ENCODE measurements at places on chromosomes 7 and 10.
A peak's percentile ranks its signal among the peaks of the same experiment; 100 is the strongest.

DNA sequence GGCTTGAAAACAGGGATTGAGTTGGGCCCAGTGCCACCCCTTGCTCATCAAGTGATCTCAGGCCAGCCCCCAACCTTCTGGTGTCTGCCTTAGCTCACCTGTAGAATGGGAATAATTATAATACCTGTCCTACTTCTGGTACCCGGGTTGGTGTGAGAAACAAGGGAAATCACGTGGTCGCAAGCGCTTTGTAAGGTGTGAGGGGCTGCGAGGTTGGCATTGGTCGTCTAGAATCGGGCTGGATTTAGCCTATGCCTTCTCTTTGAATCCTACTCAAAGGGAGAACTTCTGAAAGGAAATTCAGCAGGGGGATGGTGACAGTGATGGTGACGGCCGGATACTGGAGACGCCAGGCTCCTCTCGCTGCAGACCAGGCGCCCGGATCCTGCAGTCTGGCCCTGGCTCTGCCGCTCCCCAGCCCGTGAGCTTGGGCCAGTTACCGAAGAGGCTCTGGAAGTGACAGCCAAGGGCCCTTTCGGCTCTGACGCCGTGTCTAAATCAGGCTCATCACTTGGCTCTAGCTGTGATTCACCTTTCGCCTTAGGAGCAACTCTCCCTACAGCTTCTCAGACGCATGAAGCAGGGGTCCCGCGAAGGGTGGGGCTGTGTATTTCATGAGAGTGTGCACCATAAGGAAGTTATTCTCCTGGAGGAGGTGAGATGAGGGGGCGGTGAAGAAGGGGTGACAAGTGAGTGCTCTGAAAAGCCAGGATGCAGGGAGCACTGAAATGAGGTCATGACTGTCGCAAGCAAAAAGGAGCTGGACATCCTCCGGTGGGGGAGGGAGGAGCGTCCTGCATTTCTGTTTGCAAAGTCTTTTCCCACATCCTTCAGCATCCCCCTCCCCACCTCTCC is 4.0 kb upstream of the CREB5 start:
- DNase-seq, result no peak

DNA sequence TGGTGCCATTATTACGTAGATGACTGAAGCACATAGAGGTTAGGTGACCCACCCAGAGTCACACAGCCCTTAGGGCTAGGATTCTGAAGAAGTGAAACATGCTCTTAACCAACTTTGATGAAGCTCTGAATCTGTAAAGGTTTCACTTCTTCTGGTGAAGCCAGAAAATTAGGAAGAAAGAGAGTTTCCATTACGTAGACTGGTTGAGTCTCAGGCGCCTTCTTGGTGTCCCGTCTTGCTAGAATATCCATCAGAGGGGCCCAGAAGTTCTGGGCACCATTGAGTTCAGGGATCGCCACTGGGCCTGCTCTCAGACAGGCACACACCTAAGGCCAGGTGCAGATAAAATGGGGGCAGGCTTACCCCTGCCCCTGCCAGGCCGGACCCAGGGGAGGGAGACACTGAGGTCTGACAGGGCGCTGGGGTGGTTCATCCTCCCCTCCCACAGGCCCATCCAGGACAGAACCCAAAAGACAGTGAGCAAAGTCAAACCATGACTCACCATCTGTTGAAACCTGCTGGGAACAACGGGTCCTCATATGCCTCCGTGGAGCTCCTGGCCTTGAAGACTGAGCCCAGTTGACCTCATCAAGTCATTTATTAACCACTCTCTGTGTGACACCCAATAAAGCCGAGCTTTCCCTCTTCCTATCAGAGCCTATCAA is 33.2 kb downstream of the DRGX start:
- DNase-seq, result no peak

- no peak for DNase-seq
Measured at GRCh38 chr7:20744954-20745446, 41.7 kb downstream of the SP8 start.

- no peak for DNase-seq
Measured at GRCh38 chr7:87213811-87214210, 5.7 kb downstream of the TMEM243 start.

- DNase-seq, result peak; percentile 25
Measured at GRCh38 chr7:98420966-98421612, 20.2 kb upstream of the BAIAP2L1 start.

- peak; percentile 60 for DNase-seq
Measured at GRCh38 chr7:100119970-100120732, 717 bp downstream of the CNPY4 start.

- no peak for DNase-seq
Measured at GRCh38 chr10:44966129-44966815, 6.7 kb downstream of the RASSF4 start.

DNA sequence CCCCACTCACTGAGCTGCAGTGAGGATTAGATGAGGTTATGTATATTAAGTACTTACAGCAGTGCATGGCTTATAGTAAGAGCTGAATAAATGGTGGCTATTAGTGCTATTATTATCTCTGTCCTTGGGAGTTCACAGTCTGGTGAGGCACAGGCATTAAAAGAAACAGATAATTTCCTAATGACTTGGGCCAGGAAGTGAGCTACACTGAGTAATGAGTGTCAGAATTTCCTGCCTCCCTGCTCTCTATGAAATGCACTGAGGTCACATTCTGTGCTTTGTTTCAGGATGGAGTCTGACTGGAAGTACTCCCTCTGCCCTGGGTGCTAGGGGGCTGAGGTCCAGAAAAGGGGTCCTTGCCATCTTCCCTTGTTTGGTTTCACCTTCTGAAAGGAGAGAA is 48.7 kb upstream of the LOXL4 start:
- DNase-seq, result no peak

DNA sequence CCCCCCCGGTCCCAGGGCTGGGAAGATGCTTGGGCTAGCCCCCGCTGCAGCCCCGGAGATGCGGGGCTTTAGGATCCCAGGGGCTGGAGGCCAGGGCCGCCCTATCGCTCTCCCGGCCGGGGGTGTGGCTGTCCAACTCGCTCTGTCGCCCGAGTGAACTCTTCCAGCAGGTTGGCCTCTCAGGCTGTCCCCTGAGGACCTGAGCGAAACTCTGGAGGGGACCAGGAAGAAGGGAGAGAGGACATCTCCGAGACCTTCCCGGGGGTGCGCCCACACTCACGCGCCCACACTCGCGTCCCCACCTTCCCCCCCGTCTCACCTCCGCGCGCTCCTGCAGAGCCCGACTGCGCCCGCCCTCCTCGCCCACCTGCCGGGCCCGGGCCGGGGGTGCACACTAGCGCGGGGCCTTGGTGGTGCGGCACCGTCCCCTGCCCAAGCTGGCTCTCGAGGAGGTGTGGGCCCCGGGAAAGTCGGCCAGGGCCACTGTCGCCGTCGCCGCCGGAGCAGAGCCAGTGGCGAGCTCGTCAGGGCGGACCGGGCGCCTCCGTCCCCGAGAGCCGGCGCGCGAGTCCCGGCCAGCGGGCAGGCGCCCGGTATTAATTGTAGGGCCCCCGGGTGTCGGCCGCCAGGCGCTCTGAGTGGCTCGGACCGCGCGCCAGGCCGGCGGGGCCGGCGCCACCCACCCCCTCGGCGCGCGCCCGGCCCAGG is 101.7 kb upstream of the SVIL start:
- no peak for DNase-seq

GRCh38 chr7:156472267-156472666 is 168.3 kb upstream of the RNF32 start:
- DNase-seq, result no peak

GRCh38 chr10:34406463-34407323 is 408.4 kb downstream of the PARD3 start:
- DNase-seq, result no peak

- DNase-seq, result no peak
Measured at GRCh38 chr7:44757739-44758138, 9.1 kb downstream of the ZMIZ2 start.

- DNase-seq, result no peak
Measured at GRCh38 chr7:101125989-101126650, 784 bp upstream of the SERPINE1 start.

- DNase-seq, result peak; percentile 33
Measured at GRCh38 chr10:90751107-90751997, 106.5 kb downstream of the HTR7 start.

GRCh38 chr7:135932131-135932530 is 45.0 kb downstream of the MTPN start:
- no peak for DNase-seq

DNA sequence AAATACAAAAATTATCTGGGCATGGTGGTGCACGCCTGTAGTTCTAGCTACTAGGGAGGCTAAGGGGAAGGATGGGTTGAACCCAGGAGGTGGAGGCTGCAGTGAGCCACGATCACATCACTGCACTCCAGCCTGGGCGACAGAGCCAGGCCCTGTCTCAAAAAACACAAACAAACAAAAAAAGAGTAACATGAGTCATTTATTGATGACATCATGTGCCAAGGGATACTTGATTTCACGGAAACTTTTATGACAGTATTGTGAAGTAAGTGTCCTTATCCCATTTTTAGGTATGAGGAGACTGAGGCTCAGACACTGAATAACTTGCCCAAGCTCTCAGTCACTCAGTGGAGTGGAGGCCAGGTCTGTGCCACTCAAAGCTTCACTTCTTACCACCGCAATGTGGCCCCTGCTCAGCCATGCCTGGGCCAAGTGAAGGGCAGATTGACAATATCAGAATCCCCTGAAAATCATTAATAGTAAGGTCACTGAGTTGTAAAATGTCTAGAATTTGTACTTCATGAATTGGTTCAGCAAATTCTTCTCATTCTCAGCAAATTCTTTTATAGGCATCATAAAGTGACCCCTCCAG is 36.5 kb downstream of the EMX2 start:
- no peak for DNase-seq

- DNase-seq, result no peak
Measured at GRCh38 chr10:76429368-76430060, 998.1 kb downstream of the LRMDA start.

GRCh38 chr10:100565206-100565985 is 29.7 kb downstream of the HIF1AN start:
- DNase-seq, result no peak

DNA sequence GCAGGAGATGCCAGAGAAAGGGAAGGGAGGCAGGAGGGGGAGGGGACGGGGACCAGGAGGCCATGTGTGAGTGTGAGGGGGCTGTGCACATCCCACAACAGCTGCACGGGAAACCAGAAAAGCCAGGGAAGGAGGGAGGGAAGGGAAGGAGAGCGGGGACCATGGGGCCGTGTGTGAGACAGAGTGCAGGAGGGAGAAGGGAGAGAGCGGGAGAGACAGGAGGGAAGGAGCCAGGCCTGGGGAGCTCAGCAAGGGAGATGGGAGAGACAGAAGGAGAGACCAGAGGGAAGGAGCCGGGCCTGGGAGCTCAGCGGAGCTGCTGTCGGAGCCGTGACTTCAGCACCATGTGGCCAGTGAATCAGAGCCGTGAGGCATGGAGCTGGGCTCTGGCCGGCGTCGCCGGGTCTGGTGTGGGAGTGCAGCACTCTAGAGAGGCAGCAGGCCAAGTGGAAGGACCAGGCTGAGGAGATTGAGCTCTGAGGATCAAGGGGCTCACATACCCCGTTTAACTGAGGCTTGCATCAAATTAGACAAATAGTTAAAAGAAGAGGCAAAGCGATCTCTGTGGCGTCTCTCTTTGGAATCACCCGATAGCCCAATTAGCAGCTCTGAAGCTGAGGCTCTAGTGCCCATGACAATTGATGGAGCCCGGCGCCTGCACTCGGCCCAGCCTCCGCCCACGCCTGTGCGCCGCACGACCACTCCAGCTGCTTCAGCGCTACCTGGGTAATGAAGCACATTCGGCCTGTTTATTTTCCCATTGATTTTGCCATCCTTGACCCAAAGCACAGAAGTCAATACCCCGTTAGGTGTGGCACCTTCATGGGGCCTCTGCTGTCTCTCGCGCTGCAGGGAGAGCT is 150.4 kb downstream of the MAD1L1 start:
- no peak for DNase-seq

GRCh38 chr7:150895809-150896208 is 43.5 kb downstream of the AOC1 start:
- DNase-seq, result no peak

- no peak for DNase-seq
Measured at GRCh38 chr7:31047313-31048146, 4.6 kb upstream of the ADCYAP1R1 start.

GRCh38 chr7:135368416-135369186 is 135.0 kb downstream of the STRA8 start:
- no peak for DNase-seq

GRCh38 chr10:62946278-62946677 is 130.1 kb upstream of the EGR2 start:
- DNase-seq, result no peak

DNA sequence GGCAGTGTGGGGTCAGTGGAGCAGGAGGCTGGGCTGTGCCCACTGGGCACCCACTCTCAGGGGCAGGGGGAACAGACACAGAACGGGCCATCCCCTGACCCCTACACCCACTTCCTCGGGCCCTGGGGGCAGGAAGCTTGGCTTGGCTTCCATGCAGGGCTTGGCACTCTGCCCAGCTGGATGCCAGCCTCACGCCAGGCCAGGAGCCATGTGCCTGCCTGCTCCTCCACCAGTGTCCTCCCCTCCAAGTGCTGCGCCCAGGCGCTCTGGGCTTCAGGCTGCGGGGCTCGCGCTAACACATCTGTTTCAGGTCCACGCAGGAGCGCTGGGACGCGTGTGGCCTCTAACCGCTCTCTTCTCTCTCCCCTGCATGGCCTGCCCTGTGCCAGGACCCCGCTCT is 12.7 kb downstream of the LDB3 start:
- DNase-seq, result no peak

DNA sequence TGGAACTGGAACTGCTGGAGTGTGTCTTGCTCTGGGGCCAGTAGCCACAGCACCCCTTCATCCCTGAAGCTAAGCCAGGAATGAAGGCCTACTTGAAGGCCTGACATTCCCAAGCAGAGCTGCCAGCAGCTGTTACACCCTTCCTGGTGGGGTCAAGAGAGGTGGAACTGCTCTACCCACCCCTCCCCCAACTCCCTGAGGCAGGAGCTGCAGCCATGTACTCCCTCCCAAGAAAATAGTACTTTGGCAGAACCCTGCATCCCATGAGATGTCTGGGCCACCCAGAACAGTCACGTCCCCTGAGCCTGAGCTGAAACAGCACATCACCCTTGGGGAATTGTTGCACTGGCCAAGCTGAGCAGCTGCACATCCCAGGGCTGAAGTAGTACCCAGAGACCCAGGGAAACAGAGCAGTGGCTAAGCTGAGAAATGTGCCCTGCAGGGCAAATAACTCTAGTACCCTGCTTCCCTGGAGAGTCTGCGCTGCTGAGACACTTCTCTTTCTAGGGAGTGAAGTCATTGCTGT is 63.4 kb upstream of the PLA2G12B start:
- no peak for DNase-seq

DNA sequence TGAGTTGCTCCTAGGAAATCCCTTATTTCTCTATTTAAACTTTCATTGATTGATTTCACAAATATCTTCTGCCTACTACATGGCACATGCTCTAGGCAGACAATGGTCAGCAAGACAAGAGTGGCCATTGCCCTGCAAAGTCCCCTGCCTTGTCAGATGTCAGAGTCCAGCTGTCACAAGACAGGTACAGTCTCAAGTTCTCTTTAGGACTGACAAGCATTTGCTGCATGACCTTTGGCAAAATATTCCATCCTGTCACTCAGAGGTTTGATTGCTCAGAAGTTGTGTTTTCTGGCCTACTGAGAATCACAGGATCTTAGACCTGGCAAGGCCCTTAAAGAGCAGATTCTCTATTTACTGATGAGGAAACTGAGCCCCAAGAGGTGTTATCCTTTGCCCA is 322.3 kb upstream of the NFE2L3 start:
- no peak for DNase-seq

GRCh38 chr10:125455855-125456254 is 227.1 kb downstream of the TEX36 start:
- no peak for DNase-seq

- DNase-seq, result no peak
Measured at GRCh38 chr7:46233585-46234329, 312.7 kb upstream of the IGFBP3 start.

GRCh38 chr7:38902449-38902848 is 6.5 kb downstream of the VPS41 start:
- no peak for DNase-seq
